Renal cortical epithelial cell (primary cell): ENCODE measurements at places on chromosomes 6 and 20.

GRCh38 chr6:84549917-84550316 is 214.5 kb downstream of the TBX18 start:
- no peak for DNase-seq

GRCh38 chr20:35434085-35435005 is 3.7 kb downstream of the GDF5 start:
- no peak for DNase-seq

GRCh38 chr20:6466075-6466810 is 301.2 kb upstream of the BMP2 start:
- peak; percentile 4 for DNase-seq

- peak; percentile 78 for DNase-seq
Measured at GRCh38 chr6:75266716-75267291, 17.8 kb downstream of the TMEM30A start.

- DNase-seq: no peak
Measured at GRCh38 chr6:30359276-30359675, 14.3 kb downstream of the RPP21 start.

- peak; percentile 49 for DNase-seq
Measured at GRCh38 chr6:79833264-79833963, 113.9 kb downstream of the ELOVL4 start.

DNA sequence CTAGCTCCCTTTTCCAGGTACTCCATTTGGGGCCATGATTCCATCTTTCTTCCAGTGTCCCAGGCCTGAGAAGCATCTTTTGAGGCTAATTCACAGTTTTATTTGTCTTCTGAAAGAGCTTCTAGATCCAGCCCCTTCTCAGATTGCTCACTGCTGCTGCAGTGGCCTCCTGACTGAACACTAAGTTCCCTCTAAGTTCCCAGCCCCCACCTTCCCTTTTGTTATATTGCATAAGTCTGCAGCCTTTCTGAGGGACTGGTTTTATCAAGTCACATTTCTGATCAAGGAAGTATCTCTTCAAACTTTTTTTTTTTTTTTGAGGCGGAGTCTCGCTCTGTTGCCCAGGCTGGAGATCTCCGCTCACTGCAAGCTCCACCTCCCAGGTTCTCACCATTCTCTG is 10.7 kb downstream of the MAPRE1 start:
- DNase-seq: peak; percentile 75

DNA sequence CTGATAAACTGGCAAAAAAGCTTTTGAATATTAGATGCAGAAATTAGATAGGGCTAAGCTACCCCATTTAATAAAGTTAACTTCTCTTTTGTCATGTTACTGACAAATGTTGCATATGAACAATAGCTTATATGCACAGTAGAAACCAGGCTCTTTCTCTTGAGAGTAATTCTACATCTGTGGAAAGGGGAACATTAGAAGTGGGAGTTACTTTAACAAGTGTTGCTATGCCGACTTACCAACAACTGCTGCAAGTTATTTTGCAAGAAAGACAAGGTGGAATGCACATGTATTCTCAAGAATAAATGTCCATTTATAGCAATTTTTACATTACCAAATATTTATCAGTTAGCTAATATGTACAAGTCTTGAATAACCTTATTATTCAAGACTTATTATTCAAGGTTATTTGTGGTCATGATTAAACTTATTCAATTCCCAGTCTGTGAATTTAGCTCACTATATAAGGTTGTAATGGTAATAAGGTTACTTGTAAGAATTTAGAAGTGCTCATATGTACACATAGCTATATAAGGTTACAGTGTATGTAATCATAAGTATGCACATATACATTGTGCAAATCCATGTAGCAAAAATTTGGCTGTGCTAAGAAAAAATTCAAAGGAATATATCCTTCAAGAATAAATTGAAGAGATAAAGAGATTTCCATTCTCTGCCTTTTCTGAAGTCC is 38.3 kb downstream of the ADGRG6 start:
- peak; percentile 13 for DNase-seq

DNA sequence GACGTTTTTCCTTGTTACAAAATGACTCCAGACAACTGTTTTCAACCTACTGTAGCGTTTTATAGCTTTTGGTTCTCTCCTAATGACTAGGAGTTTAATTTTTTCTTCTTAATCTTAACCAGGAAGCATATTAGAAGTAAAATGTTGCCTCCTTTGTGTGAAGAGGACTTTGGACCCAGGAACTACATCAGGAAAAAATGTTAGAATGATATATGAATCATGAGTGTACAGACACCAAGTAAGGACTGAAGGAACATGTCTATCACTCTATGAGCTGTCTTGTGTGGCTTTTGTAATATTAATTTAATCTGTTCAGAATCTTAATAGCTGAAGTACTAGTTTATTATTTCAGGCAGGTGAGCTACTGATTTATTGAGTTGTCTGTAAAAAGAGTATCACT is 71.0 kb upstream of the MARCKS start:
- DNase-seq: peak; percentile 72

- peak; percentile 8 for DNase-seq
Measured at GRCh38 chr6:170583756-170584180, 669 bp downstream of the PDCD2 start.

DNA sequence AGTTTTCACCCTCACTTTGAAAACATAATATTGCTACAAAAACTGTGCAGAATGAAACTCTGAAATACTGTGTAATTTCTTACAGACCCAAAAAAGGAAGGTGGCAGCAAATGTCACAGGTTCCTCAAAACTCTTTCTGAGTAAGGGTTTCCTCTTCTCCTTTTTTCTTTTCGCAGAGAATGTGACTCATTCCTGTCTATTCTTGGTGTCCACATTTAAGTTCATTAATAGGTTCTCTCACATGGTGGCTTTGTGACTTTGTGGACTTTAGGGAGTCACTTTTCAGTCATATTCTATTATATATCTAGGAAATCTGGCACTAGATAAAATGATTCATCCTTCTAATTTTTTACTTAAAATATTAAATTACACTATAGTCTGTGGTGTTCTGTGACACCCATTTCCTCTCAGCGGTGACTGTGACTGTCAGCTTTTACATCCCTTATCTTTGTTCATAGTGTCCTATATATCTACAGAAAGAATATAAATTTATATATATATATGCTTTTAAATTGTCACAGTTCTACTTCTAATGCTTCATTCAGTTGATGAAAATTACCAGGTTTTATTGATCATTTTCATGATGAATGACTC is 126.8 kb upstream of the HCRTR2 start:
- DNase-seq: no peak

DNA sequence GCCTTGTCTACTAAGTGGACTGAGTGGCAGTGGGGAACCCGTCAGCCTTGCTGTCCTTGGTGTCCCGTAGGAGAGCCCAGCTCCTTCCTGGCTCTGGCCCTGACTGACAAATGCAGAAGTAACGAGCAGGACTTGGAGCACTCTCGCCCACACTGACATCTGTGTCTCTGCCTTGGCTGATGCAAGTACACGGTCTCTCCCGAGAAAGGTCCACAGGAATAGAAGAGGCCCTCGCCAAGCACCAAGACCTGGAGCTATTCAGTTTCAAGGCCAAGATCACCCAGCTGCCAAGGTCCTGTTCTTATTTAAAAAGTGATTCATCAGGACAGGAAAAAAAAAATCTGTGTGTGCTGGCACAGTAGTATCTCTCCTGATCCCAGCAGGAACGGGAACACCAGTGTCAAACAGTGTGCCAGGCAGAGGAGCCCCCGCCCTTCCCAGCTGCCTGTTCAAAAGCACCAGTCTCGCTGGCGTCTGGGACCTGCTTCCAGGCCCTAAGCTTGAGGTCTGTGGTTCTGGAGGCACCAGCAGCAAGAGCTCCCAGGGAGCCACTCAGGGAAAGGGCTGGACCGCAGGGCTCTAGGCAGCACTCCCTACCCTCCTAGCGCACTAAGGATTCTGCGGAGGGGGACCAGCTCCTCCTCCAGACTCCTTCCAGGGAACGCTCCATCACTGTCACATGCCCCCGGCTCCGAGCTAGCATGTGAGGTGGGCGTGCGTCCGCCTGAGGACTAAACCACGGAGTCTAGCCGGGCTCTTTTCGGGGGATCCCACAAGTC is 376.9 kb downstream of the RNGTT start:
- peak; percentile 24 for DNase-seq

GRCh38 chr20:10861090-10861489 is 187.3 kb upstream of the JAG1 start:
- peak; percentile 90 for DNase-seq

DNA sequence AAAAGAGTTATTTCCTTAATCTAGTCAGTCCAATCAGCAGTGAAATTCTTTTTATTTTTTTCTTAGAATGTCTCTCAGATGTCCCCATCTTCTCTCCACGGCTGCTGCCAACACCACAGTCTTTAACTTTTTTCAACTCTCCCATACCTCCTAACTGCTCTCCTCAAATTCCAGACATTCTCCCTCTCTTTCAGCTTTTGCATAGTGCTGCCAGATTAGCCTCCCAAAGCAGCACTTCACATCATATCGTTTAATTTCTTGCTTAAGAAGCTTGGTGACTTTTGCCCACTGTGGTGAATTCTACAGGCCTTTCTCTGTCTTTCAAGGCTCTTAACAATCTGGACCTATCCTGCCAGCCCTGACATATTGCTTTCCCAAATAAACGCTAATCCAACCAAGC is 233.4 kb downstream of the UST start:
- DNase-seq: no peak

GRCh38 chr6:139748353-139749146 is 374.1 kb upstream of the CITED2 start:
- peak; percentile 15 for DNase-seq

DNA sequence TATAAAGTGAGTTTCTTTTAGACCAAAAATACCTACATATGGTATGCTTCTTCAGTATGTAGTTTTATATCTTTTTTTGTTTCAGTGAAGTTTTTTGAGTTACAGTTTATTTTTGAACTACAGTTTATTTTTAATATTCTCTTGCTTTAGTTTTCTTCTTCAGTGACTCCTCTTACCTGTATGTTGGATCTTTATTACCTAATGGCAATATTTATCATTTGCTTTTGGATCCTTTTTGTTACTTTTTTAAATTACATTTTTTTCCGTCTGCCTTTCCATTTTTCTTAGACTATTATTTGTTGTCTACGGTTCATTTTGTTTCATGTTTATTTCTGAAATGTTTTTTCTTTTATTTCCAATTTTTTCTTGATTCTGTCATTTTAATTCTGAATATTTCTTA is 71.9 kb downstream of the SMAP1 start:
- DNase-seq: no peak

DNA sequence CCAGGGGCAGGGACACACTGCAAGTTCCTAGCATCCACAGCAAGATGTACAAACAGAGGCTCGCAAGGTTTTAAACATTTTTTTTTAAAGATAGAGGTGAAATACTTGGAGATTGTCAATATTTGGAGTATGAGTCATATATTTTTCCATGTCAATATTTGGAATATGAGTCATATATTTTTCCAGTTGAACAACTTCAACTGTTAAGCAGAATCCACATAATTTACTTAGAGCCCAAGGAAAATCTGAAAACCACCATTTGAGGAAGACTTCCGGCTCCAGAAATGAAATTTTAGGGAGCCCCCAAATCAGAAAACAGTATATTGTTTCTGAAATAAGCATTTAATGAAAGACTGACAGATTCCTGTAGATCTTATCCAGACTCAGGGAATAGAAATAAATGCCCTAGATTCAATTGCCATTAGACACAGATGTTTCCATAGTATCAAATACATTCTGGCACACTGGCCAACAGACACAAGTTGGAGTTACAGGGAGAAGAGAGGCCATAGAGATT is 51.6 kb upstream of the FAM184A start:
- peak; percentile 81 for DNase-seq

DNA sequence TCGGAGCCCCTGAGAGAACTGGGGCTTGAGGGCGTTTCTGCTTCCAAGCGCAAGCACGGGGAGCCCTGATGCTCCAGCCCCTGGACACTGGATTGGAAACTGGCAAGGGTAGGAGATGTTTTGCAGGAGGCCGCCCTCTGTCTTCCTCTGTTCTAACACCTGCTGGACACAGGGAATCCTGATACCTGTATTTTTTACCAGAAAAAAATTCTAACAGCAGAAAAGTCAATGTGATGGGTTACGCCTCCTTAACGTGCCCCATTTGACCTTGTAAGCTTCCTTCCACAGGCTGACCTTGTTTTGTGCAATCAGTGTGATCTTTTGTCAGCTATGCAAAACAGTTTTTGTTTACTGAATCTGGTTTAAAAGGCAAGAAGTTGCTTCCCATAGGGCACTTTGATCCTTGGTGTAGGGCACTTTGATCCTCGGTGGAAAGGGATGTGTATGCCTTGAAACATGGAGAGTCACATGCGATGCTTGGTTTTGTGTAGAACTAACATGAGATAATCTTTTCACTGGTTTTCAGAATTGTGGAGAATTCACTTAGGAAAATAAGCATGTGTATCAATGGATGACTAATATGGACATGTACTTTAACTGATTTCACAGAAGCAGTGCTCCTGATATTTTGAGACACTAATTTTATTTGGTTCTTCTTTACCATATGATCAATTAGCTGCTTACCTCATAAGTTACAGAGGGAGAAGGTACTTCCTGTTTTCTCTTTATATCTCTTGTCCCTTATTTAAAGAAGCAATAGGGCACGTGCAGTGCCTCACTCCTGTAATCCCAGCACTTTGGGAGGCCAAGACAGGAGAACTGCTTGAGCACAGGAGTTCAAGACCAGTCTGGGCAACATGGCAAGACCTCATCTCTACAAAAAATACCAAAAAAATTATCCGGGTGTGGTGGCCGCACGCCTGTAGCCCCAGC is 59.9 kb upstream of the MAP3K4 start:
- no peak for DNase-seq

DNA sequence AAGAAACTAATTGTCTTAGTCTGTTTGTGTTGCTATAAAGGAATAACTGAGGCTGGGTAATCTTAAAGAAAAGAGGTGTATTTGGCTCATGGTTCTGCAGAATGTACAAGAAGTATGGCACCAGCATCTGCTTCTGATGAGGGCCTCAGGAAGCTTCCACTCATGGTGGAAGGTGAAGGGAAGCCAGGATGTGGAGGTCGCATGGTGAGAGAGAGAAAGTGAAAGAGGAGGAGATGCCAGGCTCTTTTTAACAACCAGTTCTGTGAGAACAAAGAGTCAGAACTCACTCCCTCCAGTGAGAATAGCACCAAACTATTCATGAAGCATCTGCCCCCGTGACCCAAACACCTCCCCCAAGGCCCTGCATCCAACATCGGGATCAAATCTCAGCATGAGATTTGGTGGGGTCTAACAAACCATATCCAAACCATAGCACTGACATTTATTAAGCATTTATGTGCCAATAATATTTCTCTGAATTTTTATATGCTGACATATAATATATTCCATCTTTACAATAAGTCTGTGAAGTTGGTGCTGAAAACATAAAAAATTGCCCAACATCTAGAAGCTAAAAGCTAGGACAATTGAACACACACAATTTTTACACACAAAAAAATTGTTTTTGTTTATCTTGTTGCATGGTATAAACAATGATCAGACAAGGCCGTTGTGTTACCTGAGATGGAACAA is 29.2 kb upstream of the BTN3A2 start:
- DNase-seq: no peak

- no peak for DNase-seq
Measured at GRCh38 chr20:49584418-49585382, 16.8 kb upstream of the PTGIS start.

- no peak for DNase-seq
Measured at GRCh38 chr6:48624631-48625030, 513.6 kb upstream of the PTCHD4 start.
